ENCODE measurements at places on chromosomes 3 and 15.

DNA sequence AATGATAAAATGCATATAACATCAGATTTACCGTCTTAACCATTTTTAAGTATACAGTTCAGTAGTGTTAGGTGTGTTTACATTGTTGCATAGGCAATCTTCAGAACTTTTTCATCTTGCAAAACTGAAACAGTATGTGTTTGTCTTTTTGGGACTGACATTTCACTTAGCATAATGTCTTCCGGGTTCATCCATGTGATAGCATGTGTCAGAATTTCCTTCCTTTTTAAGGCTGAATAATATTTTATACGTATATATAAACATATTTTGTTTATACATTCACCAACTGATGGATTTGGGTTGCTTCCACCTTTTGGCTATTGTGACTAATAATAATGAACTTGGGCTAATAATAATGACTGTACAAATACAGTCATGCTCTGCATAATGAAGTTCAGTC lies 3.0 kb downstream of the PARP15 start:
- DNase-seq: no peak

- no peak for DNase-seq
Observed at GRCh38 chr15:52710050-52710707, 31.0 kb upstream of the ATOSA start.

DNA sequence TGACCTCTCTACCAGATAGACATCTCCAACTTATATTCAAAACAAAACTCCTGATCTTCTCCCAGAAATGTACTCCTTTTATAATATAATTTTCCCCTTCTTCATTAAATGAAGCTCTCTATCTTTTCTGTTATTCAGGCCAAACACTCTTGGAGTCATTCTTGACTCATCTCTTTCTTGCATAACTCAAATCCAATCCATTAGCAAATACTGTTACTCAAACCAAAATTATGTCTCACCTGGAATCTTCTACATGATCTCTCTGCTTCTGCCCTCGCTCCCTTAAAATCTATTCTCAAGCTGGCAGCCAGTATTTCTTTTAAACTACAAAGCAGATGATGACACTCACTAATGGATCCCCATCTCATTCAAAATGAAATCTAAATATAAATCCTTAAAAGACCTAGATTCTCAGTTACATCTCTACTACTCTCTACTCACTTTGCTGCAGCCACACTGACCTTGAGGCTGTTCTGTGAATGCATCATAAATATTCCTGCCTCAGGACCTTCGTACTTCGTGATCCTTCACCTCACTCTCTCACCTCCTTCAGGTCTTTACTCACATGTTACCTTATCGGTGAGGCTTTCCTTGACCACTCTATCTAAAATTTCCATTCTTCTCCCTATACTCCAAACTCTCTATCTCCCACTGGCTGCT lies 160.9 kb downstream of the TBC1D5 start:
- no peak for DNase-seq

DNA sequence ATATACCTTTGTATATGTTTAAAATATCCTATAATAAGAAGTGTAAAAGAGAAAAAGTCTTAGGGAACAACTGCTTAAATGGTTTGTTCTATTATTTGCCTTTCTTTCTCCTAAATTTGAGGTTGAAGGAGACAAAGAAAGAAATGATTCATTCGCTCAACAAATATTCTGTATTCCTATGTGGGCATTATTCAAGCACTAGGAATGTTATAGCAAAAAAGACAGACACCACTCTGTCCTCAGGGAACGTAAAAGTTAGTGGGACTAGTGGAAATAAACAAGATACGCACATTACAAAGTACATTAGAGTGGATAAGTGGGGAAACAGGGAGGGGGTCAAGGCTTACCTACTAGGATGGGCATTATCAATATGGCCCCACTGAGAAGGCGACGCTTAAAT lies 332.2 kb downstream of the LPP start:
- DNase-seq: no peak

DNA sequence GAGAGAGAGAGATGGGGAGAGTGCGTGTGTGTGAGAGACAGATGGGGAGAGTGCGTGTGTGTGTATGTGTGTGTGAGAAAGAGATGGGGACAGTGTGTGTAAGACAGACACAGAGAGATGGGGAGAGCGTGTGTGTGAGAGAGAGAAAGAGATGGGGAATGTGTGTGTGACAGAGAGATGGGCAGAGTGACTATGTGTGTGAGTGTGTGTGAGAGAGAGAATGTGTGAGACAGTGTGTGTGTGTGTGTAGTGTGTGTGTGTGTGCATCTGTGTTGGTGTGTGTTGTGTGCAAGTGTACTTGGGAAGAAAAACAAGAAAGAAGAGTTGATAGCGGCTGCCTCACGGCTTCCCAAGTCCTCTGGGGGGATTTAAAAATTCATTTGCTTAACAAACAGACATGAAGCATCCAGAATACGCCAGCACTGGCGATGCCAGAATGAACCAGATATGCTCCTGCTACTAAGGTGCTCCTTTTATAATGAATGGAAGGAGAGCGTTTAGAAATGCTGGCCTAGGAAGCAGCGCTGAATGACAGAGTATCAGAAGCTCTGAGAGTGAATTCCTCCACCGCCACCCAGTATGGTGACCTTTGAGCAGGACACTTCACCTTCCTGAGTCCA lies 186.1 kb upstream of the TSC22D2 start:
- DNase-seq: no peak

DNA sequence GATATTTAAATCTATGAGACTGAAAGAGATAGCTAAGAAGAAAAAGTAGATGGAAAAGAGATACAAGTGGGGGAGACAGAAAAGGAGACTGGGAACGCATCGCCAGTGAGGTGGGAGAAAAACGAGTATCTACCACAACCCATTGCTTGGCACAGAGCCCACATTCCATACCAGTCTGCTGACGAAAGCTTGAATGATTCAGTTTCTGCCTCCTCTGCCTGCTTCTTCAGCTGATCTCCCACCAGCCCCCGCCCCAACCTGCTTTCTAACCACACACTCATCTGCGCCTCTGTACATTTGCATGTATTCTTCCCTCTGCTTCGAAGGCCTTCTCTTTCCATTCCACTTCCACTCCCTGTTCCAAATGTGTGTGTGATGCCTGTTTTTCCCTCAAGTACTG lies 188.1 kb downstream of the USP13 start:
- DNase-seq: no peak

GRCh38 chr3:52248816-52249547 lies 3.4 kb downstream of the PPM1M start:
- no peak for DNase-seq

DNA sequence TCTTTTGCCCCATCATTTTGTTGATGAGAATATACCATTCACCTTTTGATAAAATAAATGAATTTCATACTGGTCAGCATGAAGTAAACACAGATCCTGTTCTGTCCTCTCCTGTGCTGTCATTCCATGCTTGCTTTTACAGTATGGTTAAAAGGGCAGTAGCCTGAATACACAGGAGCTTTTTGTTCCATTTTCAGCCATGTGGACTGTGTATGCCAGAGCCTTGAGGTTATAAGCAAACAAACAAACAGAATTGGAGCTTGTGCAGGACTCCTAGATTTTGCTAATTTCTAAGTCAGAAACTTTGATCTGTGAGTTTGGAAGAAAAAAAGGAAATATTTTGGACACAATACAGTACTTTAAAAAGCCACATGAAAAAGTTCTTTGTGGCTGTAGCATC lies 91.9 kb downstream of the LRRC28 start:
- no peak for DNase-seq

DNA sequence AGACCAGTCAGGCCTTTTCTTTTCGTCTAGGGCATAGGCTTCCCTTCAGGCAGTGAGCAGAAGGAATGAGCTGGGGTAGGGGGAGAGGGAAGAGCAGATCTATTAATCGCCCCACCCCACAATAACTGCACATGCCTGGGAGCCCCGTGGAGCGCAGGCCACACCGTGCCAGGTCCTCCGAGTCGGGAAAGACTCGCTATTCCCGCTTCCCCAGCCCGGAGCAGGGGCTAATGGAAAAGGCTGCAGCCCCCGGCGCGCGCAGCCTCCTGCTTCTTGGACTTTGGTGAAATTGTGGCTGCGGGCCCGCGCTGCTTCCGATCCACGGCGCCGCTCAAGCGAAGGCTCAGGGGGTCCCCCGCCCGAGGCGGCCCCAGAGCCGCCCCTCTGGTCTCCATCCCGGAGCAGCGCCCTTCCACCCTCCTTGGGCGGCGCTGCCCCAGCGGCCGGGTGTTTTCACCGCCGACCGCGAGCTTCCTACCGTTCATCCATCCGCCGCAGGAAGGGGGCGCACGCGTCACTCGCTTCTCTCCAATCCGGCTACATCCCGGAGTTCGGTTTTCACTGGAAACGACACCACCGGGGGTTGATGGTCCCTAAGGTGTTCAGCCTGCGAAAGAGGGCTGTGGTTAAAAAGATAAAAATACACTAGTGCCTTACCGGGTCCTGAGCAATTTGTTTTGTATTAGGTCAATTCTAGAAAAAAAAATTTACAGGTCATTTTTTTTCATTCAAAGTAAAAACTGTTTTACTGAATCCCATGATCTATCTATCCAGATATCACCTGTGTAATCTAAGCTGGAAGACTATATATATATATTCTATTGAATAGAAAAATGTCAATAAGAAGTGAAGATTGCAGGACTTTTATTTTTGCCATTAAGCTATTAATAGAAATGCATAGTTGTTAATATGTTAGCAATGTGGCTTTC lies 4.4 kb upstream of the SYNM start:
- DNase-seq: peak; percentile 7

DNA sequence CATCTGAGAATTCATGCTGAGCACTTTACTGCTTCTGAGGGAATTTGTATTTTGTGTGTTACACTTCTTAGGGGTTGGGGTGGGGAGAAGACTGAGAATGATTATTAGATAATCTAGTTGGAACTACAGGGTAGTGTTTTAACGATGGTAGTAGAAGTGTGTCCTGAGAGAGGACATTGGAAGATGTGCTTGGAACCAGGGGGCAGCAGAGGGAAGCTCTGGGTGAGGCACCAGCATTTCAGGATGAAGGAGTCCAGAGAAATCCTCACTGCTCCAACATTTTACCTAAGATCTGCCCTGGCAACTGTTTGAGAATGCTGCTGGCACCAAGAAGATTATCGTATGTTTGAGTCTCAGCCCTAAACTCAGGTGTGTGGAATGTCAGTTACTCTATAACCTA lies 145.5 kb downstream of the SQOR start:
- DNase-seq: no peak

DNA sequence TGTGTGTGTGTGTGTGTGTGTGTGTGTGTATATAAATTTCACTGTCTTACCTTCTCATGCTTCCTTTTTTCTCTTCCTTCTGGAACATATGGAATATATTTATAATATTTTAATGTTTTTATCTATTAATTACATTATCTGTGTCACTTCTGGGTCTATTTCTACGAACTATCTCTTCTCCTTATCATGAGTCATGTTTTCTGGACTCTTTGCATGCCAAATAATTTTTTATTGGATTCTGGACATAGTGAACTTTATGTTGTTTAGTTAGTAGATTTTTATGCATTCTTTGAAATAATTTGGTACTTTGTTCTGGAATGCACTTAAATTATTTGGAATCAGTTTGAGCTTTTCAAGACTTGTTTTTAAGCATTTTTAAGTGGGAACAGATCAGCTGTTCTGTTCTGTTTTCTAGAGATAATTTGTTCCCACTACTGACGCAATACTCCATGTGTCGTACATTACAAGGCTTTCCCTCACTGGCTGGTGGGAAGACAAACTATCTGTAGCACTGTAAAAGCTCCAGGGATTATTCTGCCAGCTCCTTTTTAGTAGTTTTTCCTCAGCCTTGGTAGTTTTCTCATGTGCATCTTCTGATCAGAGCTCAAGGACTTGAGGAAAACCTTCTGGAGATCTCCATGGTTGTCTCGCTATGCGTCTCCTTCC lies 302.0 kb downstream of the CLSTN2 start:
- DNase-seq: no peak

- no peak for DNase-seq
Observed at GRCh38 chr3:193711166-193711485, 118.1 kb downstream of the OPA1 start.

DNA sequence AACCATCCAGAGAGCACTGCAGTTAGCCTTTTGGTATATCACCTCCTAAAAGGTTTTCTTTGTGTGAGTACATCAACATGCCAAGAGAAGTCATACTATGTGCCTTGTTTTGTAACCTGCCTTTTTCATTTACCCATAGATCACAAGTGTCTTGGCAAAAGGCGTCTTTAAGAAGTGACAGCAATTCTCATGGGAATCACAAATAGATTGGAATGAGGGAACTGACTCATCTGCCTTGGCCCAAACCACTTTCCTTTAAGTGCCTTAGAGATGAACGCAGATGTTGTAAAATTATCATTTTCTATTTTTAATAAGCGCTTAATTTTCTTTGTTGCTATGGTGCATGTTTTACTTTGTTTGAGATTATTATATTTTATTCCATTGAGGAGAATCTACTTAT lies 20.7 kb upstream of the POMGNT2 start:
- no peak for DNase-seq

- DNase-seq: no peak
Observed at GRCh38 chr3:166522017-166522416, 684.8 kb upstream of the BCHE start.

DNA sequence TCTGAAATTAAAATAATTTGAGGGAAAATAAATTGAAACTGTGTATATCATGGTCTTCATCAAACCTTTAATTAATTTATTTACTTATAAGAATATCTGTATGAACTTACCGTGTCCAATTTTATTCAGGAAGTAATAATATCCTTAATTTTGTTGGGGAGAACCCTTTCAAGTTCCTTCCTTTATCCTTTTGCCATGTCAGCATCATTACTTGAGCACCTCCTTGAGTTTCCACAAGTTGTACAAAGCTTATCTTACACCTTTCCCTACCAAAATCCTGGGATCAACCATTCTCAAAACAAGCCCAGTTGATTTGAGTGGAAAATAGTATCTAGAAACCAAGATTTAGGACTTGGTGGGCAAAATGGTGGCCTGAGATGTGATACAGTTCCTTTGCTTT lies 37.3 kb downstream of the PLSCR2 start:
- DNase-seq: no peak

GRCh38 chr3:155772801-155773200 lies 27.9 kb upstream of the PLCH1 start:
- no peak for DNase-seq

GRCh38 chr3:121411523-121411922 lies 134.3 kb downstream of the POLQ start:
- DNase-seq: no peak

GRCh38 chr15:37789397-37789786 lies 145.0 kb upstream of the TMCO5A start:
- DNase-seq: no peak
